ENCODE measurements at places on chromosomes 7 and 10.
A peak's percentile ranks its signal among the peaks of the same experiment; 100 is the strongest.

GRCh38 chr7:47371733-47372368, 210.1 kb downstream of the TNS3 start:
- DNase-seq, result no peak

DNA sequence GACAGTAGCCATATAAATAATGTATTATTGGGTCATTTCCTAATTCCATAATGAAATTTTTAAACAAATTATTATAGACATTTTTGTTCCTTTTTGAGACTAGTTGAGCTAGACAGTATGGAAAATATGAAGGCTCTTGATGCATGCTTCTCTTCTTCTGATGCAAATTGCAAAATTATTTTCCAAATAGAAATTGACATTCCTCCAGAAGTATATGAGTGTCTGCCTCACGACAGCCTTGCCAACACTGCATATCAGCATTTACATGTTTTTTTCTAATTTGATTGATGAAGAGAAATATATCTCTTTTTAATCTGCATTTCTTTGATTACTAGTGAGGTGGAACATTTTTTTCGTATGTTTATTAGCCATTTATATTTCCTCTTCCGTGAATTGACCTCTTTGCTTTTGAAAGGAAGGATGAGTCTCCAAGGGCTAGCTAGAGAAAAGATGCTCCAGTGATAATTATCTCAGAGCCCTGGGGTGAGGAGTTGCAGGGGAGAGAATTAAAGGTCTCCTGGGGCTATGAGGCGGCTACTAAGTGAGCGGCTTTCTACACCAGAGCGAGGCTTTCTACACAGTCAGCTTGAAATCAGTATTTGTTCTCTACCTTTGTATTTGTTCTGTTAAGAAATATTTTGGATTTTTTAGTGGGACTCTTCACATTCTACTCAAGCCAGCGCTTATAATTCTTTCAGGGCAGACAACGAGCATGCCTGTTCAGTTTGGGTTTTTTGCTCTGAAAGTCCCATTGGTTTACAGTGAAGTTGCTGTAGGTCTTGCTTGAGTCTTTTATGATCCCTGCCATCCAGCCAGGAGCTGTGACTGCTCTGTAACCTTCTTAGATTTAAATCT, 712.2 kb upstream of the GALNT17 start:
- DNase-seq, result no peak

DNA sequence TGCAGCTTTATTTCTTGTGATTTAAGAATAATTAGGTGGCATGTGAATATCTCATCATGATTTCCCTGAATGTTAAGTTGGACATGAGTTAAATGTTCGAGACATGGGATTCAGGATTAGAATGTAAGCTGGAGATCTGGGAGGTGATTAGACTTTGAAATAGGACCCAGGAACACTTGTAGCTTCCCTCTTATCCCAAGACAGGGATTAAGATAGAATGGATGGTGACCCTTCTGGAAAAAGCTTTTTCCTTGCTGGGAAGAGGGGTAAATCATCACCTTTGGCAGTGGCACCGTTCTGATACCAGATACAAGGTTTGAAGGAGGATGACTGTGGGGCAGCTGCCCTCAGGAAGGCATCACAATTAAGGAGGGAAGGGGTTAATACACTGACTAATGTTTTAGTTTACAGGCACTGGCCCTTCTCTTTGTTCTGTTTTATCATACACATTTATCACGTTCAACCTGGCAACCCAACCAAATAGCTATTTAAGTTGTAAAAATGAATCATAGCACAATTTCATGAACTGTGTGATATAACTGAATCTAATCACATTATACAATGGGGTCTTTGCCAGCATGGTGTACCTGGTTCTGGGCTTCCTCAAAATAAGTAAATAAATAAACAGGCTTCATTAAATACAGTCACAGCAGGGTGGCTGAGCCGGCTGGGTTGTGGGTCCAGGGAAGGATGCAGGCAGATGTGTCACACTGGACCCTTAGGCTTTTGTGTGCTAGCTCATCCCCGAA, 212.7 kb downstream of the LRMDA start:
- DNase-seq, result no peak

DNA sequence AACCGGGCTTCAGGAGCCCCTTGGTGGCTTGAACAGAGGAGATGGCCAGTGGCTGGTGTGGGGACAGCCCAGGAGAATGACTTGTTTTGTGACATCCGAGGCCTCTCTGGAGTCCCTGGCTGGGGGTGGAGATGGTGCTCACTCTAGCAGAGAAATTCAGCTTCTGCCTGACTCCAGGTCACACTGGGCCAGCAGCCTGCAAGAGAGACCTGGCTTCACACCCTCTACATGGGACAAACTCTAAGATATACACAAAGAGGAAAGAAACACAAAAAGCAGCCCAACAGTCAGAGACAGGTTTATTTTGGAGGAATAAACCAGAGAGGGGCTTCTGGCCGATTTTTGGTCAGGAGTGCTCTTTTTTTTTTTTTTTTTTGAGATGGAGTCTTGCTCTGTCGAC, 132.8 kb downstream of the ELFN1 start:
- DNase-seq, result no peak

- no peak for DNase-seq
Measured at GRCh38 chr7:106749165-106749564, 88.2 kb upstream of the CCDC71L start.

DNA sequence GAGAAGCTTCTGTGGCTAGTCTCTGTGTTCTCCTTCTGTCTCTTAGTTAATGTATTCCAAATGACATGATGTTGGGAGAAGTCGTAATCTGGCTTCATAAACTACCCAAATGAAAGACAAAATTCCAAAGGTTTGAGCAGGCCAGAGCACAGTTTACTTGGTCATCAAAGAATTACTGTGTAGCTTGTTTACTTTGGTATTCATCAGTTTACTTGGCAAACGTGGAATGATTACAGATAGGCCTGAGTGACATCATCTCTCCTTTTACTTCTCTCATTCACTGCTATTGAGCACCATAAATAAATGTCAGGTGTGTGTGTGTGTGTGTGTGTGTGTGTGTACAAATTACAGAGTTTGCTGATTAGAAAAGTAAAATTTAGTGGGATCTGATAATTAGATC, 327.3 kb downstream of the PHTF2 start:
- no peak for DNase-seq

GRCh38 chr10:86312701-86313270, 53.8 kb downstream of the GRID1 start:
- no peak for DNase-seq

DNA sequence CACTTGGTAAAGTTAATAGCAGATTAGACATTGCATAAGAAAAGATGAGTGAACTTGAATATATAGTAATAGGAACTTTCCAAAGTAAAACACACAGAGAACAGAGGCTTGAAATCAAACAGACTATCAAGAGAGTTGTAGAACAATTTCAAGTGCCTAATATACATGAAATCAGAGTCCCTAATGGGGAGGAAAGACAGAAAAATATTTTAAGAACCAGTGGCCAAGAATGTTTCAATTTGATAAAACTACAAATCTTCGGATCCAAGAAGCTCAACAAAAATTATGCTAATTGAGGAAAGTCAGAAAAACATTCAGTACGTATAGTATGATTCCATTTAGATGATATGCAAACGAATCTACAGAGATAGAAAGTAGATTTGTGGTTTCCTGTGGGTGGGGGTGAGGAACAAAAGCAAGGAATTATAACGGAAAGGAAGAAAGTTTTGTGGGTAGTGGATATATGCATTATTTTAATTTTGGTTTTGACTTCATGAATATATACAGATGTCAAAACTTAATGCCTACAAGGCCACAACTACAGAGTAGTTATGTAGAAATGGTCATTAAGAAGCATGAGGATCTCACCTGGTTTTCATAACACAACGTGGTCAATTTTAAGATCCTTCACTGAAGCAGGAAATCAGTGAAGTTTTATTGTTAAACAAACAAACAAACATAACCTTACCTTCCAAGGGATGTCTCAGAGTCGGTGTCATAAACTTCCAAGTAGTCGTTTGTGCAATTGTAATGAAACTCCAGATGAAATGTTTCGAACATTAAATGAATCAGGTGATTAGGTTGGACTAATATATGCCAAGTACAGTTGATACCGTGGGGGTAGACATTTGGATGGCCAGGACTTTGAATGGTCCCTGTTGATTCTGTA, 62.0 kb downstream of the CUBN start:
- DNase-seq, result peak; percentile 1

DNA sequence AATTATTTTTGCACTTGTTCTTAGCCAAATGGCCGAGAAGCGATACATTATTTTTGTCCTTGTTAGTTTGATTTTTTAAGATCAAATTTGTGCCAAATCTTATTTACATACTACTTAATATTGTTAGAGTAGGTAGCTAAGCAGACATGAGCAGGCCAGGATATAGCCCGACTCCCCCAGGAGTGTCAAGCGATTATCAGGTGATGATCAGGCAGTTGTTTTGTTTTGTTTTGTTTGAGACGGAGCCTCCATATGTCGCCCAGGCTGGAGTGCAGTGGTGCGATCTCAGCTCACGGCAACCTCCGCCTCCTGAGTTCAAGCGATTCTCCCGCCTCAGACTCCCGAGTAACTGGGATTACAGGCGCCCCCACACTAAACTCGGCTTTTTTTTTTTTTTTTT, 71.1 kb downstream of the LYZL2 start:
- DNase-seq, result no peak

GRCh38 chr7:33922820-33923219, 17.5 kb downstream of the BMPER start:
- no peak for DNase-seq

GRCh38 chr10:6052247-6053221, 9.6 kb downstream of the IL2RA start:
- peak; percentile 81 for DNase-seq

- no peak for DNase-seq
Measured at GRCh38 chr10:5659702-5660528, 6.5 kb downstream of the ASB13 start.

GRCh38 chr7:101166648-101166908, 1.2 kb upstream of the VGF start:
- no peak for DNase-seq

DNA sequence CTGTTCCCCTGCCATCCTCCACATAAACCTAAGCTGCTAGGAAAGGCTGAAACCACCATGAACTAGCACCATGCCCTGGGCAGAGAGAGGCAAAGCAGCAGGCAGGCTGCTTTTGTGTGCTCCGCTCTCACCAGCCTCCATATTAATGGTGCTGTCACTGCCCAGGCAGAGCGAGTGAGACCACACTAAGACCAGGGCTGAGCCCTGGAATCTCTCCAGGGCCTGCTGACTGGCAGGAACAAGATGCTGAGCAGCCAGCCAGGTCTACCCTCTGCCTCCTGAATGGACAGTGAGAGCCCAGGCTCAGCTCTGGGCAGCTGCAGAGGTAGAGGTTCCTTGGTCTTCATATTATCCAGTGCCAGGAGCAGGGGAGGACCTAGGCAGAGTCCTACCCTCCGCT, 1.6 kb upstream of the CRHR2 start:
- no peak for DNase-seq

GRCh38 chr7:40348126-40348728, 213.4 kb downstream of the SUGCT start:
- no peak for DNase-seq

DNA sequence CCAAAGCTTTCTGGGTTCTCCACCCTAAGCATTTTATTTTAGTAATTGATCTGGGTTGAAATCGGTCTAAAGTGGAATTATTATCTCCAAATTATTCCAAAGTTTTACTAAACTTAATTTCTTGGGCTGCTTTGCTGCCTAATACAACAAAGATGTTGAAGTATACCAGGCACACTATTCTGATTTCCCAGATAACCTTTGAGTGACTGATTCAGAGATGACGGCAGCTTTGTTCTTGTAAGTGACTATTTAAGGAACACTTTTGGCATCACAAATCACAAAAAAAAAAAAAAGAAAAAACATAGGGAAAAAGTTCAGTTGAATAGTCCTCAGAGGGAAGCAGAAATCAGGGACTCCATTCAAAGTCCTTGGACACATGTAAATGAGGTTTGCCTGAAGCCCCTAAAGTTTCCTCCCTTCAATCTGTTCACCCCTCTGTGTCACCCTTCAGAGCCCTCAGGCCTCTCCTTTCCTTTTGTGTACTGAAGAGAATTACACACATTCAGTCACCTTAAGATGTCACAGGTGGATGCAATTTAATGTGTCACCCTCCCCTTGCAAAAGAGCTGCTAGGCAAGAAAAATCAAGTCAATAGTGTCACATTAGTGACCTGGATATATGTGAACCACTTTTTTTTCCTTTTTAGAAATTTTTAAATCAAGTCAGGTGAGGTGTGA, 81.5 kb downstream of the RTKN2 start:
- no peak for DNase-seq

GRCh38 chr7:107588529-107589130, 8.6 kb downstream of the BCAP29 start:
- no peak for DNase-seq

GRCh38 chr10:93597075-93597599, 3.9 kb downstream of the RBP4 start:
- no peak for DNase-seq

DNA sequence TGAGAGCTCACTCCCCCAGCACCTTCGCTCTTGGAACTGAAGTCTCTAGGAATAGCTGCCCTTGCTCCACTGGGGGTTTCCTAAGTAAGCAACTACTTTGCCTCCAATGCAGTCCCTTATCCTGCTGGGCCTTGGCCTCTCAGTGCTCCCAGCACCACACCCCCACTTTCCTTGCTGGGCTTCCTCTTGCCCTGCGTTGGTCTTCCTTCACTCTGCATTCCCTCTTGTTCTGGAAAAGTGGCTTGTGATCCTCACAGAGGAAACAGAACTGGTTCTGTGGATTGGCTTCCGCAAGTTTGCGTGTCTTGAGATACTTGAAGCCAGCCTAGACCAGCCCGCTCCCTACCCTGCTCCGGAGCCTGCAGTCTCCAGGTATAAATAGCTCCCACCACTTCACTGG, 6.4 kb downstream of the NKX2-3 start:
- DNase-seq, result no peak

DNA sequence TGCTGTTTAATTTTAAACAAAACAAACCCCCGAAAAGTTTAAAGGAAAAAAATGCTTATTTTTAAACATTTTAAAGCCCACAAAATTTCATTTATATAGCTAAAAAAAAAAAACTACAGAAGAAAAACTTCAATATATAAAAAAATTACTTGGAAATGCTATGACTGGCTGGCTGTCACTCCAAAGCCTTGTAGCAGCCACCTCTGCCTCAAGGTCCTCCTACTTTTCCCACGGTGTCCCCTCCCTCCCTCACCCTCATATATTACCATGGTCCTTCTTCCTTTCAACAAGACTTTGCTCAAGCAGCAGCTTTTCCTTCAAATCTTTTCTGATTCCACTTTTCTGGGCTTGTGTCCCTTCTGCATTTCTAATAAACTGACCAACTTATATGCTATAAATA, 122.0 kb downstream of the TPK1 start:
- no peak for DNase-seq

DNA sequence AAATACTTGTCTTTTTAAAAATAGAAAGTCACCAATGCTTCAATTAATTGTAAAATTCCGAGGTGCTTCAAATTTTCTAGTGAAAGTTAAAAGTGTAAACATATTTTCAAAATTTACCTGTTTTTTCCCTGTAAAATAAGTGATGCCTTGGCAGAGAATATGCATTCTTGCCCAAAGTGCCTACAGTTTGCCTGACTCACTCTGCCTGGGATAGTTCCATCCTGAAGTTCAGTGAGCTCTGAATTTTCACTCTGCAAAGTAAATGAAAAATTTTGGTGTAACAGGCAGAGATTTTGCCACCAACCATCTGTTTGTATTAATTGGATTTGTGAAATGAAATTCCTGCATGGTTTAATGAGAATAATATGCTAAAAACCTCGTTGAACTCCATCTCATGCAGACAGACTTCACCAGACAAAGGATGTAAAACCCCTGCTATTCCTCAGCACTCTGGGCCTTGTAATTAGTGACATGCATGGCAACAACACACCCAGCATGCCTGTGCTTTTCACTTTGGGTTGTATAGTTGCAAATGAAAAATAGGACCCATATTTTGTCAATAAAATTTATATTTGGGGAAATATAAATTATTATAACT, 117.4 kb upstream of the GNAI1 start:
- DNase-seq, result no peak

All from central memory CD4-positive, alpha-beta T cell (primary cell).